NCI-H2081 treated with DMSO at 0.1 percent for 48 hours (cell line): ENCODE measurements at places on chromosomes 1 and 21.

GRCh38 chr1:84859866-84860265 lies 33.1 kb downstream of the LPAR3 start:
- no peak for DNase-seq

DNA sequence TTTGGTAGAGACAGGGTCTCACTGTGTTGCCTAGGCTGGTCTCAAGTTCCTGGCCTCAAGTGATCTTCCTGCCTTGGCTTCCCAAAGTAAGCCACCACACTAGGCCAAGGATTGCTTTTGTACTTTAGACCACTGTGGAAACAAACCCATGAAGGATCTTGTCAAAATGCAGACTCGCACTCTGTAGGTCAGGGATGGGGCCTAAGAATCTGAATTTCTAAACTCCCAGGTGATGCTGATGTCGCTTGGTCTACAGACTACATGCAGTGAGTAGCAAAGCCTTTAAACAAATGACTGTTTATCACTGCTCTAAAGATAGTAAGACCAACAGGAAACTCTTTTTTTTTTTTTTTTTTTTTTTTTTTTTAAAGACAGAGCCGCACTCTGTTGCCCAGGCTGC lies 54.1 kb upstream of the MUTYH start:
- no peak for DNase-seq

DNA sequence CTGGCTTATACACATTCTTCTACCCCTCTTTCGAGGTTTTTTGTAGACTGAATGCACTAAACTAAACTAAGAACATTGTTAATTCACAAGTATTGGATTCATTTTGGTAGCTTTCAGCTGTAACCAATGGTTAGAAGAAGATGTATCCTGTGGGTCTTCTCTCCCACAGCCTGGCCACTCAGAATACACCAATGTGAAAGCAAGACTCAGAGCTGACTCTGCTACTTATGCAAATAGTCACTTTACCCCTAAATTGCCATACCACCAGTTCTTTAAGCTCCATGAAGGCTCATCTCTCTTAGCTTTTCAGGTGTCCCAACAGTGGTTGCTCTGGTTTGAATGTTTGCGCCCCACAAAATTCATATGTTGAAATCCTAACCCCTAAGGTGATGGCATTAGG lies 60.1 kb downstream of the RGS13 start:
- no peak for DNase-seq

GRCh38 chr1:58437623-58438022 lies 108.9 kb downstream of the OMA1 start:
- no peak for DNase-seq

- no peak for DNase-seq
Measured at GRCh38 chr1:18972531-18972930, 16.1 kb upstream of the IFFO2 start.

DNA sequence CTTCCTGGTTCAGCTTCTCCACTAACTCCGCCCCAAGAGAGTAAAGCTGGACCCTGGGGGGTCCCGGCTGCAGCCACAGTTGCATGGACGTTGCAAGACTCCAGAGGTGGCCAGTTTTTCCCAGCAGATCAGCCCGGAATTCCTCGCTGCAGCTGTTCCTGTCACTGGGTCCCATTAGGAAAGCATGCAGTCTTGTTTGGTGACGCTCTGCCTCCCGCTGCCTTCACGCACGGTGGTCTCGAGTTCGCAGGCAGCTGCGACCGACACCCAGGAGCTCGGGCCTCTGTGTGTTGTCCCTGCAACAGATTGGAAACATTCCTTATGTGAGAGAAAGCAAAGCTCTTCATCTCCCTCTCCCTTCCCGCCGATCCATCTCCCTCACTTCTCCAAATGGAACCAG lies 162.8 kb downstream of the PRDM16 start:
- no peak for DNase-seq

DNA sequence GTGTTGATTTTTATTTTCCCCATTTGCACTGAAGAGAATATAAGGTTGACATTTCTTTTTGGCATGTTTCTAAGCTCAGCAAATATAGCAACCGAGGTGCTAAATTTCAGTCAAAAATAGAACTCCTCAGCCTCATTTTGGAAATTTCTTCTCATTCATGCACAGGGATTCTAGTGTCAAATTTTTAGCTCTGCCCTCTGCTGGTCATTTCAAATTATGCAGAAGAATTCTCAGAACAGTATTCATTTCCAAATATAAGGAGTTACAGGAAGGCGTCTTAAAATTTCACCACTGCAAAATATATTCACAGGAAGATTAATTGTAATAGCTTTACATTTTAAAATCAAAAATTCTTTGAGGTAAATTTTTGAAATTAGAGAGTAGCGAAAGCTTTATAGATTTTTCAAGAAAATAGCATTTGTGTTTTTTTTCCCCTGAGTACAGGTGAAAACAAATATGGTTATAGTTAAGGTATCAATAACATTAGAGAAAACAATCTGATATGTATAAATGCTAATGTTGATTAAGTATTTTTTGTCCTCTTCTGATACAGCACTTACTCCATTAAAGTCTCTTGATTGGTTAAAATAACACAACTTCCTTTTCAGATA lies 57.9 kb downstream of the FMN2 start:
- DNase-seq = peak; percentile 39

- DNase-seq = no peak
Measured at GRCh38 chr1:94068096-94068998, 52.6 kb downstream of the ABCA4 start.

- peak; percentile 3 for DNase-seq
Measured at GRCh38 chr21:42534421-42535378, 21.0 kb downstream of the SLC37A1 start.

GRCh38 chr1:159067699-159068621 lies 8.6 kb downstream of the AIM2 start:
- no peak for DNase-seq

DNA sequence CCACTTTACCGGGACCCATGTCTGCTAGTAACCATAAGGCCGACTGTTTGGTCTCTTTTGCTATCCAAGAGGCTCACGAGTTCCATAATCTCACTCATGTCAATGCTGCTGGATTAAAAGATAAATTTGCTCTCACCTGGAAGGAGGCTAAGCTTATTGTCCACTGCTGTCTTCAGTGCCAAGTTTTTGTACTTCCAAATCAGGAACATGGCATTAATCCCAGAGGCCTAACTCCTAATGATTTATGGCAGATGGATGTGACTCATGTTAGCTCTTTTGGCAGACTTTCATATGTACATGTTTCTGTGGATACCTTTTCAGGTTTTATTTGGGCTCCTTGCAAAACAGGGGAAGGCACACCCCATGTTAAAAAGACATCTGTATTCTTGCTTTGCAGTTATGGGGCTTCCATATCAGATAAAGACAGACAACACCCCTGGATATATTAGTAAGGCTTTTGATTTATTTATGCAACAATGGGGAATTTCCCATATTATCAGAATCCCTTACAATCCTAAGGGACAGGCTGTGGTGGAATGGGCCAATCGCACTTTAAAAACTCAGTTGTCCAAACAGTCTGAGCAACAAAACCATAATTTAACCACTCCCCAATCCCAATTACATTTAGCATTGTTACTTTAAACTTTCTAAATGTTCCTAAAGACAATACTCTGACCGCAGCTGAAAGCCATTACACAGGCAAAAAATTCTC lies 162.7 kb downstream of the IER5 start:
- DNase-seq = peak; percentile 45

DNA sequence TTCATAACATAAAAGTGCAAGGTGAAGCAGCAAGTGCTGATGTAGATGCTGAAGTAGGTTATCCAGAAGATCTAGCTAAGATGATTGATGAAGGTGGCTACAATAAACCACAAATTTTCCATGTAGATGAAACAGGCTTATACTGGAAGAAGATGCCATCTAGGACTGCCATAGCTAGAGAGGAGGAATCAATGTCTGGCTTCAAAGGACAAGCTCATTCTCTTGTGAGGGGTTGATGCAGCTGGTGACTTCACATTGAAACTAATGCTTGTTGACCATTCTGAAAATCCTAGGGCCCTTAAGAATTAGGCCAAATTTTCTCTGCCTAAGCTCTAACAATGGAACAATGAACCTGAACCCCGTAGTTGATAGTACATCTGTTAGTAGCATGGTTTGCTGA lies 34.0 kb downstream of the FLVCR1 start:
- DNase-seq = no peak

- no peak for DNase-seq
Measured at GRCh38 chr1:92768915-92769314, 16.0 kb downstream of the EVI5 start.

GRCh38 chr1:18816808-18817207 lies 42.7 kb downstream of the TAS1R2 start:
- no peak for DNase-seq

DNA sequence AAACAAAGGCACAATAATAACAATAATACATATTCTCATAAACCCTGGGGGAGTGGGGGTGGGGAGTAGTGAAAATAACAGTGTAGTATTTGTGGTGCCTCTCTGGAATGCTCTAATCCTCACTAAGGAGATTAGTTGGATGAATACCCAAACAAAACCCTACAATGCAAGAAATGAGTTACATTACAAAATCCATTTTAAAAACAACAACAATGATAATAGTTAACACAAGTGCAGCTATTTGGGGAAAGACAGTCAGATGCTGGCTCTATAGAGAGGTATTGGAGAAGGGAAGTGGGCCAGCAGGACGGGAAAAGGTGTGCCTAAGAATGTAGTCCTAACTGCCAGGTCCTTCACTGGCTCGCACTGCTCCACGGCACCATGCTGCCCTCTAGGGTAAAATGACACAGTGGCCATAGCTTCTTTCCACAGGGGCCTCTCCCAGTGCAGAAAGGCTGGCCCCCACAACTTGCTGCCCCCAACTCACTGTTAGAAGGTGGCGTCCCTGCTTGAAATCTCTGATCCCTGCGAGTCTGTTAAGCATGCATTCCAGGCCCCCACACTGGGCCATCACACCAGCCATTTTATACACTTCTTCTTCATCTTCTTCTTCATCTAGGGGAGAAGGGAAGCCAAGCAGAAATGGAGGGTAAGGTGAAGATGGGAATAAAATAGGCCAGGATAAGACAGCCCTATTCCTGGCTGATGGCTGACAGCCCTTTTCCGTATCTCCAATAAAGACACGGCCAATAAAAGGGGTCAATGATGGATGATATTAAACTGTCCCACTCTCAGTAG lies 113.8 kb downstream of the UBR4 start:
- DNase-seq = no peak

GRCh38 chr1:182762536-182762935 lies 27.0 kb upstream of the NPL start:
- DNase-seq = no peak

DNA sequence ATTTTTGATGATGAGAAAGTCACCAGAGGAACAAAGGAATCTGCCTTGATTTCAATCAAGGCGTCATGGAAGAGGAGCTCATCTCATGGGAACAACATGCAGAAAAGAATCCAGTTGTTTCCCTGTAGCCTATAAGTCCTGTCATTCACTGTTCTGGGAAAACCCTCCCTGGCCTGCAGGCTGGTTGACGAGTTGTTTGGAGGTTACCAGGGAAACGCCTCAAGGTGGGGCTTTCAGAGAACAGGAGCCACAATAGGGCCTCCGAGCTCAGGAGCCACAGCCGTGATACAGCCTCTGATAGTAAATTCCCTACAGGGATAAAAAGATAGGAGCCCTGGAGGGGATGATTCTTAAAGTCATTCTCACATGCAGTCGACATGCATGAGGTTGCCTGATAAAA lies 135.2 kb downstream of the PSMG1 start:
- DNase-seq = no peak

- DNase-seq = no peak
Measured at GRCh38 chr1:35369922-35370671, 101.6 kb downstream of the ZMYM4 start.

- DNase-seq = no peak
Measured at GRCh38 chr1:169326956-169327268, 40.7 kb downstream of the NME7 start.

- no peak for DNase-seq
Measured at GRCh38 chr1:61754545-61754944, 12.3 kb downstream of the PATJ start.

DNA sequence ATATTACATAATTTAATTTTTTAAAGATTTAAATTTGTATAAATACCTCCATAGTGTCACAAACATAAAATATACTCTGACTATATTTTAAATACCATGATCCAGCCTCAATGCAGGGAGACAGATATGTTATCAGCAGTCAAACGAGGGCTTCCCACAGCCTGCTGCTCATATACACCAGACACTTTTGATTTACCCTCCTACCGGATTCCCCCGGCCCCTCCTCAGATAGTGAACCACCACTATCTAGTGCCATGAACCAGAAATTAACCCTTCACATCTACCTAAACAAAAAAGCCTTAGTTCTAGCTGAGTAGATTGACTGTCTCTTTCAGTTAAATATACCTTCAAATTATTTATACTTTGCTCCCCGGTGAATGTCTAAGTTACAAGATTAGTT lies 52.4 kb upstream of the C1orf53 start:
- DNase-seq = no peak

- DNase-seq = no peak
Measured at GRCh38 chr21:38817371-38818324, 11.9 kb downstream of the ETS2 start.

- DNase-seq = no peak
Measured at GRCh38 chr1:86906419-86906818, 7.5 kb downstream of the SELENOF start.

GRCh38 chr1:178134061-178134460 lies 40.2 kb downstream of the RASAL2 start:
- DNase-seq = no peak

DNA sequence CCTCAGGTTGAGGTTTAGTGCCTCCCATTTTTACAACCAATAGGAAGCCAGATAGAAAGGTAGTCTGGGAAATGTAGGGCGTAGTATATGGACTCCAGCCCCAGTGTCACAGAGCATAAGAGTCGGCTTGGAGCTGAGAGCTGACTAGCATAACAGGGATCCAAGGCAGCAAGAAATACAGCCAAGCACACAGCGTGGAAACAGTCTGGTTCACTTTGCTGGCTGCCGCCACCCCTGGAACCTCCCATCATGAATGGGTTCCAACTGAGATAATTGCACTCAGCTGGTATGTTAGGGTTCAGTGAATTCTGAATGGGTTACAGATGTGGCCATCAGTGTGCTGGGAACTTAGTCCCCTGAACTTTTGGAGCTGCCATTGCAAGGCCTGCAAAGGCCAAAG lies 76.7 kb upstream of the GPR88 start:
- DNase-seq = no peak

DNA sequence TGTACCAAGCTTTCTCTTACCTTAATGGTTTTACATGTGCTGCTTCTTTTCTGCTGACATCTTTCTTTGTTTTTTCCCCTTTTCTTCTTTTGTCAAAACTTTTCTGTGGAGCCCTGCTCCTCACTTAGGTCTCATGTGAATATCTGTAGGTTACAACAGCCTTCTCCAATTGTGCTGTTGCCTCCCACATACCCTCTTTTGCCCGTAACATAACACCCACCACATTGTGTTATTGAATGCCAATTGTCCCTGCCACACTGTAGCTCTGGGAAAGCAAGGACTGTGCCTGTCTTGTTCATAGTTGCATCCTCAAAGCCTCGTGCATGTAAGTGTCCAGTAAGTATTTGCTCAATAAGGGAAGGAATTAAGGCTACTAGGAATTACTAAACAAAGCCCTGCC lies 46.3 kb upstream of the AKT3 start:
- DNase-seq = no peak
